ENCODE measurements at places on chromosomes 5 and 9.
A peak's percentile ranks its signal among the peaks of the same experiment; 100 is the strongest.

DNA sequence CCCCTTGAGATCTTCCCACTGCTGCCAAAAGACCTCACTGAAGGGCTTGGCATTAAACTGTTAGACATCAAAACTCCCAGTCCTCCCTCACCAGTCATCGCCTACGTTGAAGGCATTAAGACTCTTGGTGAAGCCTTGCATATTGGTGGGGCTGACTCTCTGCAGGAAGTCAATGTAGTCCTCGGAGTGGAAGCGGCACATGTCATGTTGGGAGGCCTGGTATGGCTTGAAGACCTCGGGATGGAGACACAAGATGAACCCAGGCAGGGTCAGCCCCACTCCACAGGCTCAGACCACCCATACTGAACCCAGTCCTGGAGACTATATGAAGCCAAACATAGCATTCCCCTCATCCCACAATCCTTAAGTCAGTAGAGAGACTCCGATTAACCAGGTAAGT, 1.9 kb downstream of the HDAC3 start:
- DNase-seq, result no peak

GRCh38 chr5:174166231-174167079, 120.9 kb downstream of the NSG2 start:
- no peak for DNase-seq

DNA sequence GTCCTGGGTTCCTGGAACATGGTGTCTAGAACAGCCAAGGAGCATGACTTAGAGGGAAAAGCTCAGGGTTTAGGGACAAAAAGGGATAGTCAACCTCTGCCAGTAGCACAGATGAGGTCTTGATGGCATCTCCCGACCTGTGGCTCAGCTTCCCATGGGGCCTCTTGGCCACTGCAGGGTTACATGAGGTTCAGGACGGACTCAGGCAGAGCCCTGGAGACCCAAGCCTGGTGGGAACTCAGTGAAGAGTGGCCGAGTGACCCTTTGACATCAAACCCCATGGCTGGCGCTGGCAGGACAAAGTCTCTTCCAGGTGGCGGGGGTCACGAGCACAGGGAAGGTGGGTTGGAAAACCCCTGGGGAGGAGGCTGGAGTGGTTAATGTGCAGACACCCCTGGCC, 57.8 kb downstream of the MTRR start:
- DNase-seq, result no peak

- DNase-seq, result no peak
These were observed 144.3 kb upstream of the RAPGEF1 start for GRCh38 chr9:131884222-131884621.

DNA sequence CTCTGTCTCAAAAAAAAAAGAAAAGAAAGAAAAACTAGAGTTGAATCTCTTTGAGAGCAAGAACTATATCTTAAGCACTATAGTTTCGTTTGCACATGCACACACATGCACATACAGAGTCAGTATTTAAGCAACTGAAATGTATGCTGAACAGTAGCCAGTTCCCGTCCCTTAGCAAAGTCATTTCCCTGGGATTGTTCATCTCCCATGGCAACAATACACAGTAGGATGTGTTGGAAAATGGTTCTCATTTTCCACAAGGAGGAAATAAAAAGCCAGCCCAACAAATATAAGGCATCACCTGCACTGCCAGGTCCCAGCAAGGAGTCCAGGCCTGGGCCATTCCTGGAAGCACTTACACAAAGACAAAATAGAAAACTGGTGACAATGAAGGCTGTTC, 4.2 kb upstream of the ZNF346 start:
- DNase-seq, result no peak

DNA sequence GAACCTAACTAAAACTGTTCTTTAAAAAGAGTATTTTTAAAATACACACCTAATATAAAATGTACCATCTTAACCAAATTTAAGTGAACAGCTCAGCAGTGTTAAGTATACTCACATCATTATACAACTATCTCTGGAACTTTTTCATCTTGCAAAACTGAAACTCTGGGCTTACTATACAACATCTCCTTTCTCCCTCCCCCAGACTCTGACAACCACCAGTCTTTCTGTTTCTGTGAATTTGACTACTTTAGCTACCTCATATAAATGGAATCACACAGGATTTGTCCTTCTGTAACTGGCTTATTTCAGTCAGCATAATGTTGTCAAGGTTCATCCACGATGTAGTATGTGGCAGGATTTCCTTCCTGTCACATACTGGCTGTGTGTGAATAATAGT, 93.5 kb downstream of the FOXD1 start:
- no peak for DNase-seq

DNA sequence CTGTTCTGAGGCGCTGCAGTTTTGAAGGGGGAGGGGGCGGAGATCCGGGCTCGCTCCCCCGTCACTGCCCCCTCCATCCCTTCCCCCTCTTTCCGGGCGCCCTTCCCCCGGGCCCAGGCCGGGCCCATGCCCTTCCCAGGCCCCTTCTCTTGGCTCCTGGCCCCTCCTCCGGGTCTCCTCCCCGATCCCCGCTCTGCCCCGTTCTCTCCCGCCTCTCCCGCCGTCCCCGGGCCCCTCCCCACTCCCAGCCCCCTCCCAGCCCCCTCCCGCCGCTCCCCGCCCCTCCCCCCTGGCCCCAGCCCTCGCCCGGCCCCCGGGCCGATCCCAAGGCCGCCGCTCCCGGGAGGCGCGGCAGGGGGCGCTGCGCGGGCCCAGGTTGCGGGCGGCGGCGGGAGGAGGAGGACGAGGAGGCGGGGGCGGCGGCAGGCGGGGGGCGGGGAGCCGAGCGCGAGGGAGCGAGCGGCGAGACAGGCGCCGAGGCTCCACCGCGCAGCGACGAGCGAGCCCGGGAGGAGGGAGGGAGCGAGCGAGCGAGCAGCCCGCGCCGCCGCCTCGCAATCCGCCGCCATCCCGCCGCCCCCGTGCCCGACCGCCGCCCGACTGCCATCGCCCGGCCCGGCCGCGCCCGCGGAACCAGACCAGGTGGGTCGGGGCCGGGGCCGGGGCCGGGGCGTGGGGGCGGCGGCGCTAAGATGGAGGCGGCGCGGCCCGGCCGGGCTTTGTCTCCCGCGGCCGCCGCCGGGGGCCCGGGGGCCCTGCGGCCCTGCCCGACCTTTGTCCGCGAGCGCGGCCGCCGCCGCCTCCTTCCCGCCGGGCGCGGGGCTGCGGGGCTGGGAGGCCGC, at the start of gene PRRC2B:
PRRC2B (plus strand) TSS at position 465 of the 842 bp plus-strand sequence. CDS start 36,059 bp downstream, outside the sequence.
- peak; percentile 75 for DNase-seq

DNA sequence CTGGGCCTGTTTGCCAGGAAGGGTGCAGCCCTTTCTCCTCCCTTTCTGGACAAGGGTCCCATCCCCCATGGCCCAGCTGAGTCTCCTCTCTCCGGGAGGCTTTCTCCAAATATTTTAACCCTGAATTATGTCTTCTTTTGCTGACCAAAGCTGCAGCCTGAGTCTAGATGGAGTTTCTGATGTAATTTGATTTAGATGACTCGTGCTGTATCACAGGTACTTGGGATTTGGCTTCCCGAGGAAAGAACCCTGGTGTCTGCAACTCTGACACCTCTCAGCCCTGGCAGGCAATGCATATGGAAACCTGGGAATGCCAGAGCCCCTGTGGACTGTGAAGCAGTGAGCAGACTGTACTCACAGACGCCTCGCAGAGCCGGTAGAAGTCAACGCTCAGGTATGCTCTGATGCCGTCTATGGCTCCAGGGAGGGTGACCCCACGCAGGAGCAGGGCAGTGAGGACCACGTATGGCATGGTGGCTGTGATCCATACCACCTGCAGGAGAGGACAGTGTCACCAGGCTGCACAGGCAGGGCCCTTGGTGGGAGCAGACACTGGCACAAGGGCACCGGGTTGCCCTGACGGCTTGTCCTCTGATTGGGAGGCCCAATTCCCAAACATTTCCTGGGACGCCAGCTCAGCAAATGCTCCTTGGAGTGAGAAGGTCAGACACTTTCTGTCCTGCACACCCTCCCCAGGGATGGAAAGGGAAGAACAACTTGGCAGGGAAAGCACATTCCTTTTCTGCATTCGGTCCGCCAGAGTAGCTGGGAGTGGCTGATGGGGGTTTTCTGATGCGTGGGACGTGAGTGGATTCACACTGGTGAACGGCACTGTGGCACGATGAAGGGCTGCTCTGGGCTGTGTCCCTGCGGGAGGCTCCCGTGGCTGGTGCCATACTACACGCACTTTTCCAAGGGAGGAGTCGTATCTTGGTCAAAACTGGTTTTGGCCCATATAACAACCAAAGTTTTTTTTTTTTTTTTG, 24.7 kb downstream of the SLC6A3 start:
- no peak for DNase-seq
